ENCODE measurements at places on chromosomes 2 and 18.
A peak's percentile ranks its signal among the peaks of the same experiment; 100 is the strongest.

DNA sequence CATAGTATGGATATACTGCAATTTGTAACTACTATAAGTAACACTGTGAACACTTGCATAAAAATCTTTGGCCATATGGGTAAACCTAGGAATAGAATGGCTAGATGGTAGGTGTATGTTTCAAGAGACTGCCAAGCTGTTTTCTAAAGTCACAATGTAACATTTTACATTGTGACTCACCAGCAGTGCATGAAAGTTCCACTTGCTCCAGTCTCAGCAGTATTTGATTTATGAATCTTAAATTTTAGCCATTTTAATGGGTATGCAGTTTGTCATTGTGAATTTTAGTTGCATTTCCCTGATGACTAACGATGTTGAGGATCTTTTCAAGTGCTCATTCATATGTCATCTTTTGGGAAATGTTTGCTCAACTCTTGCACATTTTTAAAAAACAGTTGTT, 86.1 kb downstream of the FARSB start:
- no peak for DNase-seq

DNA sequence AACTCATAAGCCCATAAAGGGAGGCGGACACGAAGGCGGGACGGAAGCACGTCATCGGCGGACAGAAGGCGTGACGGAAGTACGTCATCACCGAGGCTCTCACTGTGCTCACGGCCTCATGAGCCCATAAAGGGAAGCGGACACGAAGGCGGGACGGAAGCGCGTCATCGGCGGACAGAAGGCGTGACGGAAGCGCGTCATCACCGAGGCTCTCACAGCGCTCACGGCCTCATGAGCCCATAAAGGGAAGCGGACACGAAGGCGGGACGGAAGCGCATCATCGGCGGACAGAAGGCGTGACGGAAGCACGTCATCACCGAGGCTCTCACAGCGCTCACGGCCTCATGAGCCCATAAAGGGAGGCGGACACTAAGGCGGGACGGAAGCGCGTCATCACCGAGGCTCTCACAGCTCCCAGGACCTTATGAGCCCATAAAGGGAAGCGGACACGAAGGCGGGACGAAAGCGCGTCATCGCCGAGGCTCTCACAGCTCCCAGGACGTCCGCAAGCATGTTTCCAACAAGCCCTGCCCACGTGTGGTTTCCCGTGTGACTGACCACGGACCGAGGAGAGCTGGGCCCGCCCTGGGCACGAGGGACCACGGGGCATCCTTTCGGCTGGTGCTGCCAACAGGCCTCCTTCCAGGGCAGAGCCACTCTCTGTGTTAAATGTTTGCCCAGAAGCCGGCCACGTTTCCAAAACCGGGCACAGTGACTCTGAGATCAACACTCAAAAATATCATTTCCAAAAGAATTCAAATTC, 182.7 kb upstream of the SALL3 start:
- DNase-seq: no peak

DNA sequence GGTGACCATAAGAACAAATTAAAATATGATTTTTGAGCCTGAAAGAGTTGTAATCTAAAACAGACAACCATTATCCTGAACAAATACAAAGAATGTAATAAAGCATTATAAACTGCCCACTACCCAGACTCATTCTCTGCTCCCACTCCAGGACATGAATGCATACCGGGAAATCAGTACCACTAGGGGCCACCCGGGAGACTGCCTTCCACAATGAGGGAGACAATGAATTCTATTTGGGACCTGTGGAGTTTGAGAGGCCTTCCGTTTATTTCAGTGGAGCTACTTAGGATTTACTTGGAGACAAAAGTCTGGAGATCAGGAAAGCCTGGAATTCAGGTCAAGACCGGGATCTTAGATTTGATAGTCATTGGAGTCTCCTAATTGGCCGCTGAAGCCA, 50.0 kb downstream of the NAB1 start:
- DNase-seq: peak; percentile 21

GRCh38 chr18:50623694-50624352, 63.9 kb downstream of the MAPK4 start:
- DNase-seq: no peak
